Left ventricle myocardium superior (tissue), 1 donor: ENCODE measurements at places on chromosomes 12 and 14. TPM values are rescaled to one million over a fixed set of nuclear protein-coding genes. Genes with fewer than 3 reads are reported as not detected.

CIROP gene
- not detected for total RNA-seq

ARHGAP9 gene
- total RNA-seq, result 5.7 TPM

CLEC9A gene
- total RNA-seq, result not detected

TCL1B gene
- not detected for total RNA-seq

CIPC gene
- 89.7 TPM for total RNA-seq

SLCO1B1 gene
- total RNA-seq, result not detected

RIMBP2 gene
- total RNA-seq, result 0.40 TPM

ZC3H14 gene
- total RNA-seq, result 49.4 TPM

GPRC5D gene
- not detected for total RNA-seq

OLR1 gene
- total RNA-seq, result 0.64 TPM

LMNTD1 gene
- not detected for total RNA-seq

SMCO2 gene
- total RNA-seq, result not detected

MANSC1 gene
- total RNA-seq, result 8.4 TPM

NOXRED1 gene
- total RNA-seq, result 0.15 TPM

PMCH gene
- total RNA-seq, result not detected

GMFB gene
- total RNA-seq, result 27.3 TPM

OSBPL8 gene
- 28.3 TPM for total RNA-seq

CD163 gene
- 64.5 TPM for total RNA-seq

BCAT1 gene
- total RNA-seq, result 4.1 TPM

PDE3A gene
- total RNA-seq, result 171 TPM

DTX1 gene
- total RNA-seq, result 2.4 TPM

TEAD4 gene
- total RNA-seq, result 11.6 TPM

RNU6-7 gene
- not detected for total RNA-seq

HVCN1 gene
- total RNA-seq, result 10.4 TPM

STYK1 gene
- not detected for total RNA-seq

MTHFD1 gene
- 60.6 TPM for total RNA-seq

CLEC2B gene
- total RNA-seq, result 3.7 TPM

TAS2R9 gene
- not detected for total RNA-seq

PLBD1 gene
- 24.7 TPM for total RNA-seq
